CD4-positive, alpha-beta T cell (primary cell): ENCODE measurements at places on chromosomes 4 and X.
A peak's percentile ranks its signal among the peaks of the same experiment; 100 is the strongest.

DNA sequence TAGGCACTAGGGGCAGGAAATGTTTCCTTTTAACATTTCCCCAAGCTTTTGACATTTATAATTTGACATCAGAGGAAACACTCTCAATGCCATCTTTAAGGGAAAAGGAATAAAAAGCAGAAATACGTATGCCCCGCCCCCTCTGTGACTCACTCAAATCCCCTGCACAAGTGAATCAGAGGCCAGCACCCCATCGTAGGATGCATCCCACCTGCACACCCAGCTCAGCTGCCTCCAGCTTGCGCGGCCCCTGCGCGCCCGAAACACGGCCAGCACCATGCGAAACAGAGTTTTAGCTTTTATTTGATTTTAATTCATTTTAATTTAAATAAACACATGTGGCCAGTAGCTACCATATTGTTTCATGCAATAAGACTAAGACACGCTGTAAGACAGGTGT, 29.5 kb downstream of the ABLIM2 start:
- DNase-seq, result no peak

DNA sequence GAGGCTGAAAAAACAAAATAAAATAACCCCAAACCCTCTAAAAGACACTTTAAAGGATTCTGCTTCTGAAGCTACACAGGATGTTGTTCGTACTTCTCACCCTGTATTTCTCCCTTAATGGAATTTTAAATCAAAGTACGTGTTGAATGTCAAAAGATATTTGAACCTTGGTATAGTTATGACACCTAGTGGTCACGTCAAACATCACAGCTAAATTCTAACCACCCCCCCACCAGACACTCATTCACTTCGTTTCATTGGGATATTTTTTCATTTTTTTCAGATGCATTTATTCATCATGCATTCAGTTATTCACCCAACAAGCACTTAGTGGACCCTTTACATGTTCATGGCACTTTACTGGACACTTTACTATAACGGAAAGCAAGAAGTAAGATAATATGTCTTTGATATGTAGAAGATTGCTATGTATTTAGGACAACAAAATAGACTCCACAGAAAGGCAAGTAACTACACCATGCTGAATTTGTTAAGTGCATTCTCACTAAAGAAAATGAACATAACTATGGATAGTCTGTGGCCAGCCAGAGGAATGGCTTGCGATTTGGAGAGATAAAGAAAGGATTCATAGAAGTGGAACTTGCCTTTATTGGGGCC, 62.5 kb upstream of the GPR174 start:
- peak; percentile 13 for DNase-seq

GRCh38 chr4:11286533-11286932, 142.2 kb downstream of the HS3ST1 start:
- DNase-seq, result no peak

DNA sequence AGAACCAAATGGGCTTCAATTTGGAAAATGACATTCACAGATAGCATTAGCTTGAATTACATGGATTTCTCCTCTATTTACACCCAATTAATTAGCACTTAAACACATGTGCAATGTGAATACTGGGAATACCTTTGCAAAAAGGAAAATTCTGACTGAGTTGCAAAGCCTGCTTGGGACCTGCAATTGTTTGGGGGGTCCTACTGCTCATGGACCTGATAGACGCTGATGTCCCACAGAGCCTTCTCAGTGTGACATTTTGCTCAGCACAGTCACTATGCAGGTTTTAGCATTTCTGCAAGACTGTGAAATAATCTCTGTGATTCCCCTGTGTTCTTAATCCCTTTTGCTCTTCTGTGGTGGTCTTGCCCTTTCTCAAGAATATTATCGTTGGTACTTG, 101.2 kb upstream of the PGRMC2 start:
- DNase-seq, result no peak

DNA sequence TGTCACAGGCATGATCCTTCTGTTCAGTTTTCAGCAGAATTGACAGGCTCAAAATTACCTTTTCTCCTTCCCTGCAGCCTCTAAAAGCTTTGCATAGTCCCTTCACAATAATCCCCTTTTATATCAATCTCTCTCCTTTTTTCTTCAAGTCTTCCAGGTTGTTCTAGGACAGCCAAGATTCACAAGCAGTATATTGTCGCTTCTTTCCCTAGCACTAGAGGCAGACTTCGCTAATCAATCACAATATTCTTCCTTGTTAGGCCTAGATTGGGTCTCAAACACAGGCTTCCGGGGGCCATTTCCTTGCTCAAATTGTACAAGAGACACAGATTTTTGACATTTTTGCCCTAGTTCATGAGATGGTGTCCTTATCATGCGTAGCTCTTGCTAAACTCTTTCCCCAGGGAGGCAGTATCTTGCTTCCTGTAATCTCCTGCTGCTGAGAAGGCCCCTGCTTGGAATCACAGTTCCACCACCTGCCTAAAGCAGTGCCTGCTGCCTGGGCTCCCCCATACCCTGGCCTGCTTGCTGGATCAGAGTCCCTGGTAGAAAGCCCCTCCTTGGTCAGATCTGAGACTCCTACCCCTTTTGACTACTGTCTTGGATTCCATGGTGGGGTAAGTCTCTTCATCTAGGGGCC, 57.3 kb downstream of the DMP1 start:
- DNase-seq, result no peak

DNA sequence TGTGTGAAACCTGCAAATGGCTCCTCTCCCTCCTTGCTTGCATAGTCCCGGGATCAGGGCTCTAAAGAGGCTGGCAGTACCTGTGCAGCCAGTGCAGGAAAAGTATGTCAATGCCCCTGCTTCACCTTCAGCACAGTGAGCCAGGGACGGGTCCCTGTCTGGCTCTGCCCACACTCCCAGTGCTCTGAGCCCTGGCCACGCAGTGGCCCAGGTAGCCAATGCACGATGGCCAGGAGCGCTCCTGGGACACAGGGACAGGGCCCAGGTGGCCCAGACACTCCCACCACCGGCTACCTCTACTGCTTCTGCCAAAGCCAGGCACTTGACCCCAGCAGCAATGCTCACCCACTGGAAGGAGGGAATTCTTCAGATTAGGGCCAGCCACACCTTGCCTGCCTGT, 68.0 kb upstream of the MAGEA10 start:
- DNase-seq, result no peak

DNA sequence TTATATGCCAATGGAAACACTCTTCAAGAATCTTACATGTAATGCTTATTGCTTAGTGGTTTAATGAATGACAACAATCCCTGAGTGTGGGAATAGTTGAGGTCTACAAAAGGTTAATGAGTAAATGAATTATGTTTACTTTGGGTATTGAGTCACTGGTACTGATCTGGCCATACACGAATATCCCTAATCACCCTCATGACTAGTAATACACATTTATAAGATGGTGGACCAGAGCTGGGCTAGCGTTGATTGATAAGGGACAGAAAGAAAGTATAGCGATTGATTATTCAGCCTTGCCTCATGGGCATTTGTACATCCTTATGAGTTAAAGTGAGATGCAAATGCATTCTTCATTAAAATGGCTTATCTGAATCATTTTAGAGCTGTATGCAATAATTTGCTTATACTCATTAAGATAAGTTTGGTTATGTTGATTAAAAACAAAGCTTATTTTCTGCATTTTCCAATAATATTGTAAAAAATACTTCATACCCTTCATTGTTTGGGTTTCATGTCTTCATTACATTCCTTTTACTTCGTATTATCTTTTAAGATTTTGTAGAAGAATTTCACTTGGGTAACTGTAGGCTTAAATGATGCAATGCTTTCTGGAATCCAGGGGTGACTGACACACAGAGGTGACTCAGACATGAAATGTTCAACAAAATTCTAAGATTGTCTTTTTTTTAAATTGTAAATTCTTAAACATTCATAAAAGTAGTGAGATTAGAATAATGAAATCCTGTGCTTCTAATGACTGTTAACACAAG, 47.4 kb downstream of the FGF2 start:
- DNase-seq, result no peak

- no peak for DNase-seq
These were observed 2629.2 kb downstream of the PCDH7 start for GRCh38 chr4:33349376-33349775.

DNA sequence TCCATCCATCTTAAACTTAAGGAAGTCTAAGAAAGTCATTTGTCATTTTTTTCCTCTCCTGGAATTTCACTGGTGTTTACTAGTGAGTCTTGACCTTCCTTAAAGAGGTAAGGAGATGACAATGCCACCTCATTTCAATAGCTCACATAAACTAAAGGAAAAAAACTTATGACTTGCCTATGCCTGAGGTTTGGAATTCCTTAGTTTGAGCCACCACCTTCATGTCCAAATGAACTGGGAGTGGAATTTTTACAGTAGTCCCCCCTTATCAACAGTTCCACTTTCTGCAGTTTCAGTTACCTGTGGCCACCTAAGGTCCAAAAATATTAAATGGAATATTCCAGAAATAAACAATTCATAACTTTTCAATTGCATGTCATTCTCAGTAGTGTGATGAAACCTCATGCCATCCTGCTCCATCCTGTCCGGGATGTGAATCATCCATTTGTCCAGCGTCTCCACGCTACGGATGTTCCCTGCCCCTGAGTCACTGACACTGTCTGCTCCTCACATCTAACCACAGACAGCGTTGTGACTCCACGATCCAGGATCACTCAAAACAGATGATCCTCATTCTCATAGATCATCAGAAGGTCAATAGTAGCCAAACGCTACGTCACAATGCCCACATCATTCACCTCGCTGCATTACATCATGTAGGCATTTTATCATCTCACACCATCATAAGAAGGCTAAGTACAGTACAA, 177.4 kb downstream of the SH3KBP1 start:
- DNase-seq, result no peak

DNA sequence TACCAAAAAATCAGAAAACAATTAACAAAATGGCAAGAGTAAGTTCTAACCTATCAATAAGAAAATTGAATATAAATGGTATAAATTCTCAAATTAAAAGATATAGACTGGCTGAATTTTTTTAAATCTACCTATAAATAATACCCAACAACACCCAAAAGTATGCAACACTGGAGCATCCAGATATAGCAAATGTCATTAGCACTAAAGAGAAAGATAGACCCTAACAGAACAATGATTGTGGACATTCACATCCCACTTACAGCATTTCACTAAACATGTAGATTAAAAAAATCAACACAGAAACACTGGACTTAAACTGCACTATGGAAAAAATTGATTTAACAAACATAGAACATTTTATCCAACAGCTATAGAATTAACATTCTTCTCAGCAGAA, 673.0 kb upstream of the GRID2 start:
- no peak for DNase-seq

DNA sequence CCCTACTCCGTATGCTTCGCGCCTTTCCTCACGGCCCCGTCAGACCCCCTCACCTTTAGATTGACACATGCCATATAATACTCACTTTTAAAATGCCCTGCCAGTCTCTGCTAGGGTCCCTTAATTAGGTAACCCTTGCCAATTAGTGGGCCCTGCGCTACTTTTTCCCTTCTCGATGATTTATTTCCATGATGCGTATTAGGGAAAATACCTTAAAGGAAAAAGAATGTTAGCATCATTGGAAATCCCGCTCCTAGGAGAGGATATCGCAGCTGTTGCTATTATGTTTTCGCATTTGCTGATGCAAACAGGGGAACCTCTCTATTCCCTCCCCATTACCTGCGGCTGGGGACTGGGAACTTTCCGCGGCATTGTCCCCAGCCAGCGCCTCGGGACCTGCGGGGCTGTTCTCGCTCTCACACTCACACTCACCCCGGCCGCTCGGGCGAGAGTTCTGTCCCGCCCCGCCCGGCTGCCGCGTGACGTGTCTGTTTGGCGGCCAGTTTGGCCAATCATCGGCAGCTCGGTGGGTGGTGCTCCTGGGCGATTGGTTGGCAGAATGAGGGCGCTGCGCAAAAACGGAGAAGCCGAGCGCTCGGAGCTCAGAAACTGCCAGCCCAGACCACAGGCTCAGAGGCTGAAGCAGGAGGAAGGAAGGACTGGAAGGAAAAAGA, at the start of gene PCDH10:
Gene PCDH10 (plus strand): TSS at position 605 of the 674 bp plus-strand sequence. CDS start 847 bp downstream, outside the sequence.
- peak; percentile 6 for DNase-seq
